ENCODE measurements at places on chromosomes 4 and X. TPM values are rescaled to one million over a fixed set of nuclear protein-coding genes. Genes with fewer than 3 reads are reported as not detected.

The HMGN5 gene
- total RNA-seq = 1.8 TPM

The CD38 gene
- total RNA-seq = 3.1 TPM

The MEPE gene
- total RNA-seq = not detected

The C4orf36 gene
- 1.5 TPM for total RNA-seq

The MAGEA11 gene
- not detected for total RNA-seq

The CTBP1 gene
- 155 TPM for total RNA-seq

The SPIN2A gene
- total RNA-seq = 0.15 TPM

The GLRA3 gene
- 0.73 TPM for total RNA-seq

The IKBKG gene
- total RNA-seq = 11.3 TPM

The RASSF6 gene
- not detected for total RNA-seq

The CYSLTR1 gene
- total RNA-seq = 0.48 TPM

The ZFP92 gene
- total RNA-seq = 0.34 TPM

The PSAPL1 gene
- not detected for total RNA-seq

The CHRDL1 gene
- total RNA-seq = 5.6 TPM

The CT47B1 gene
- not detected for total RNA-seq

The MAGEA4 gene
- not detected for total RNA-seq

The FGF13 gene
- 43.5 TPM for total RNA-seq

The MXRA5 gene
- total RNA-seq = 0.23 TPM

The RADX gene
- 1.3 TPM for total RNA-seq

The ARL9 gene
- not detected for total RNA-seq

The MAGED4B gene
- total RNA-seq = 0.59 TPM

The FAM9B gene
- not detected for total RNA-seq

The STK26 gene
- 0.42 TPM for total RNA-seq

The RPA4 gene
- total RNA-seq = 0.37 TPM

Measured in psoas muscle (tissue), 8 donors.